Stimulated activated CD8-positive, alpha-beta memory T cell treated with anti-CD3 and anti-CD28 coated beads, Interleukin-7, amount 100 ng/mL, for 24 hours (primary cell): ENCODE measurements at places on chromosomes 2 and 18.

GRCh38 chr2:149021761-149022160, 16.7 kb upstream of the LYPD6B start:
- no peak for DNase-seq

DNA sequence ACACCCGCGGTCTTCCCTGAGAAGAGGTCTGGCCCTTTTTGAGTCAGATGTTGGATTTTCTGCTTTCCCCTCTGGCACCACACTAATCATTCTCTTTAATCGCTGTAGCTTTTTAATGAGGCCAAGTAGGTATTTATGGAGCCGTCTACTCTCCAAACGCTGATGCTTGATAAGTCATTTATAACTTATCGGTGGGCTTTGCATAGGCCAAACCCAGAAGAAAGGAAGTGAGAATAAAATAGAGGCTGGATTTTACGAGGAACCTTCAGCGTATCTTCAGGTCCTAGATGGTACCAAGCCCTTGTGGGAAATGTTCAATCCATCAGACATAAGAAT, 142.5 kb upstream of the CTAGE1 start:
- DNase-seq = no peak

GRCh38 chr2:214328941-214329340, 81.9 kb upstream of the VWC2L start:
- no peak for DNase-seq

DNA sequence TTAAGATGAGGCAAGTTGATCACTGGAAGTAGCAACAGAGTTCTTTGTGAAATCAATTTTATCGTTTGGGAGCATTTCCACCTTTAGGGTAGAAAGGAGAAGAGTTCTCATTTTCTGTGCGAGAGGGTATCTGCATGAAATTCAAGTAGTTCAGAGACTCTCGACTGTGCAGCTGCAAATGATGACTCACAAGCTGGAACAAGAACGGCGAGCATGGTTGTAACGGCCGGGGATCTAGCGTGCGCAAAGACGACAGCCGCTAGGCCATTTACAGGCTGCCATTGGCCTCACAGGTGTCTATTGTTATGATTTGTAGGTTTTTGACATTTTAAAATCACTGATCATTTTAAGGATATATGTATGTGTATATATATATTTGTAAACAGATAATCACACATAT, 5.2 kb downstream of the KLHL29 start:
- no peak for DNase-seq

DNA sequence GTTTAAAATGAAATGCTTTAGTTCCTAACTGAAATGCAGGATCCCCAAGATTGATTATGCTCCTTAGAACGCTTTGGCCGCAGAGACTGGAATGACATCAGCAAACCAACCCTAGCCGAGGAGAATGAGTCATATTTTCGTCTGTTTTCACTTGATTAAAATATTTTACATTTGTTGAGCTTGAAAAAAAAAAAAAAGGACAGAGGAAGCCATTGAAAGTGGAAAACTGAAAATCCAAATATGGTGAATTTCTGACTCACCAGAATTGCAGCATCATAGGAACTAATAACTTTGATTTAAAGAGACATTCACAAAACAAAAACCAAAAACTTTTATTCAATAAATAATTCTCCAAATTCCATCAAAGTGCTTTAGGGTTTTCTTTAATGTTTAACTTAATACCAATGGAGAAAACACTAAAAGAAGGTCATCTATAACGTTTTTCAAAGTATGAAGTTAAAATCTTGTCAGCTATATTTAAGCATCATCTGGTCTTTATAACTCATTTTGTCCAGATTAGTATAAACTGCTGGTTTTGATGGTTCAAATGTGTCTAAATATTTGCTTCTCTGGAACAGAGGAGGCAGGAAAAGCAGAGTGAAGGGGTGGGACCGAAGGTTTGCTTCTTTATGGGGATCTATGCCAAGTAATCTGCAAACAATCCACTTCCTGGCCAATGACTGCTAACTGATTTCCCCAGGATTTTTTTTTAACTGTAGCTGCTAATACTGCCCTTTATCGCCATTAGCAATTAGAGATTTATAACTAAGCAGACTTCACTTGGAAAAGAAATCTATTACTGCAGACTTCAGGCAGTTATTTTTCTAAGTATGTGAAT, 30.9 kb upstream of the COL5A2 start:
- DNase-seq = no peak

DNA sequence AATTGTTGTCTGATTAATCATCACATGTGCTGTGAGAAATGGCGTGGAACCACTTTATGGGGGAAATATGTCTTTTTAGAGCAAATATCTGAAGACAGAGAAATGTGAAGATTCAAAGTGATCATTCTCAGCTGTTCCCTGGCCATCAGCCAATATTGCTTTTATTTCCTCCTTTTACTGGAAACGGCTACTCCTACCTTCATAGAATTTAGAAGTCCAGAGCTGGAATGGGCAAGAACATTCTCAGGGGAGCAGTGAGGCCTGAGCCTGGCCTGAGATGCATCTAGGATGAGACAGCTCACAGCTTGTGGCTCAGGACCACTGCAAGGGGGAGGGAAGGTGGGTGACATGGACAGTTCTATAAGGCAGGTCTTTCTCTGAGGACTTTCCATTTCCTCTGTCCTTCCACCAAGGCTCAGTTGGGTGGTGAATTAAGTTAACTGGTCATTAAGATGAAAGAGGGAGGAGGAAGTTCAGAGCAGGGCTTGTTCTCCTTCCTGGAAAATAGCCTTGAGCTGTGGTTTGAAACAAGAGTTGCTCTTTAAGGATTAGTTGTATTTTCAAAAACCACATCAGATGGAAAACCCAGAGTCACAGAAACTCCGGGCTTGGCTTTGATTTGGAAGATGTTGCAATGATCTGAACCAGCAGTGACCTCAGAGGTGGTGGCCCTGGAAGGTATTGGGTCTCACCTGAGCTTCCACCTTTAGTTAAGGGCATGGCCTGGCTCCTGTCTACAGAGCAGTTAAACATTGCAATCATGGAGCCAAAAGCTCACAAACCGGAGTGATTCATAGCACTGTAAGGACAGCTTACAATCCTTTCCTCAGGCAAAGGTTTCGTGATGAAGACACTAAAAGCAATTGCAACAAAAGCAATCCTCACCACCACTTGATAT, 144.3 kb downstream of the VAPA start:
- no peak for DNase-seq

- no peak for DNase-seq
Observed at GRCh38 chr18:55605733-55606338, 17.8 kb upstream of the TCF4 start.

- no peak for DNase-seq
Observed at GRCh38 chr2:120866483-120867140, 130.9 kb downstream of the GLI2 start.

DNA sequence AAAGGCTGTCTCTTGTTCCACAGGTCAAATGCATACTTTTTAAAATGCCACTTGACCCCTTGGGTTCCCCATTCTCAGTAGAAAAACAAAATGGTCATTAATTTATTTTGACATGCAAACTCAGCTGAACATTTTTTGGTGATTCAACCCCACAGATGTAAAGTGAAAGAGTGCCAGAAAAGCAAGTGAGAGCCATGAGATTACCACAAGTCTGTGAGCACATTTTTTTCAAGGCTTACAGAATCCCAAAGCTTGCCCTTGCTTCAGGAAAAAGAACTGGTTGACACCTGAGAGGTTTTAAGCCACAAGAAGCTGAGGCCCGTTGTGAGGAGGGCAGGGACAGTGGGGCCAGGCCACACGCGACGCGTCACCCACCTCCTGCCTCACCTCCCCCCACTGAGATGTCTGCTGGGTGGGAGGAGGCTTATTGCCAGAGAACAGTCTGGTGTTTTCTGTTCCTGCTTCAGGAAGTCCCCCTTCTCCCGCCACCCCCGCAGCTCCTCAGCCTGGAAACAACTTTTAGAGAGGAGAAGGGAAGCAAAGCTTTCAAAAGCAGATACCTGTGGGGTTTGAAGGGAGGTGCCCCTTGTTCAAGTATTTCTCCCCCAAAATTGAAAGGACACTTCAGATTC, 70.4 kb upstream of the CYP1B1 start:
- no peak for DNase-seq

GRCh38 chr2:68995916-68996315, 17.1 kb upstream of the ANTXR1 start:
- no peak for DNase-seq

DNA sequence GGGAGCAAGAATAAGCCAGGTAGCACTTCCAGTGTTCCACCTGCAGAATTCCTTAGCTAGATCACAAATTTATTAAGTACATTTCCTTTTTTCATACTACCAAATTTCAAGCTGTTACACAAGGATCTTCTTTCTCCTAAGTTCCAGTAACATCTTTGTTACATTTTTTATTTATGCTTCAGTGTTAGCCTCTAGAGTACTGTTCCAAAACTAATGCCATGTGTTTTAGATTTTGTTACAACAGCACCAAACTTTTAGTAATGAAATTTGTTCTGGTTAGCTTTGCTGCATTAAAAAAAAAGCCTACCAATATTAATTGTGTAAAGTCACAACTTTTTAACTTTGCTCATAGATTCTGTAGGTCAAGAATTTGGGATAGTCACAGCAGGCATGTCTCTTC, 161.1 kb downstream of the CAMKMT start:
- DNase-seq = no peak

DNA sequence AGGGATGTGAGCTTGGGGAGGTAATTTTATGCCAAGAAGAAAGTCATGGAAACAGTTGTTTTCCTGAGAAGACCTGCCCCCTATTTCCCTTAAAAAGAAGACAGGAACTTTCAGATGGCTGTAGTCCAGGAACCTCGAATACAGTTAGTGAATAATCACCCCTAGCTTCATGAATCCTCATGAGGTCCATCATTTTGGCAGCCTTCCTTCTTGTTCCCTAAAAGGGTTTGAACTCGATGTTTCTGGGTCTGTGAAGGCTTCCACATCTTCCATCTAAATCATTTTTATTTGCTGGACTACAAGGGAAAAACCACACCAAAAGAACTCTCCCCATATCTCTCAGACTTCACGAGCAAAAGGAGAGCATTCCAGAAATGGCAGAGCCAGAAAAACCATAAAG, 290.8 kb downstream of the SLC4A3 start:
- DNase-seq = no peak

DNA sequence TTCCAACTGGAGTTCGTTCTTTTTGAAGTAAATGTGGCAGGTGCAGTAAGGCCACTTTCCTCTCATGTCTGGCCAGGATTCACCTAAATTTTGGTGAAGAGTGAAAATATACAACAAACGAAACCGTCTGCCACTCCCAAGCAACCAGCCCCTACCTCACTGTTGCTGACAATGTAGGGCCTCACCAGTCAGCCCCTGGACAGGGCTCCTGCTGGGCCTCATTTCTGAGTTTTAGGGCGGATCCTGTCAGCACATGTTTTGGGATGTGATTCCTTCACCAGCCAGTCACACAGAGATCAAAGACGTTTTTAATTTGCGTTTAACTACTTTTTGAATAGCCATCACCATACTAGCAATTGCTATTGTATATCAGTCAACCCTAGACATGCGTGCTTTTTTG, 185.0 kb downstream of the WDR7 start:
- DNase-seq = no peak

- no peak for DNase-seq
Observed at GRCh38 chr18:60096428-60096827, 196.6 kb downstream of the PMAIP1 start.

DNA sequence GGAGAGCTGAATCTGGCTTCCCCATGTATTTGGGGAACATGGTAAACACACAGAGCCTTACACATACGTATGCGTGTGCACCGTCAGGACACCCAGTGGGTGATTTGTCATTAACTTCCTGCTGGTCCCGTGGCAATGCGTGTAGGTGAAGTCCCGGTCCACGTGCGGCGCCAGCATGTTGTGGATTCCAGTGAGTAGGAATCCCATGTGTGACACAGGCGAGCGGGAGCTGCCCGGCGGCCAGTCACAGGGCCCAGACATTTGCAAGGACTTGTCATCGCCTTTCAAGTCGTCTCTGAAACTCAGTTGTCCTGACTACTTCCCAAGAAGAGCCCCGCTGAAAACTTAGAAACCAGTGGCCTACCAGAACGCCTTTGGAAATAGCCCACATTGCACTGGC, 102.0 kb downstream of the RNF144A start:
- DNase-seq = no peak

DNA sequence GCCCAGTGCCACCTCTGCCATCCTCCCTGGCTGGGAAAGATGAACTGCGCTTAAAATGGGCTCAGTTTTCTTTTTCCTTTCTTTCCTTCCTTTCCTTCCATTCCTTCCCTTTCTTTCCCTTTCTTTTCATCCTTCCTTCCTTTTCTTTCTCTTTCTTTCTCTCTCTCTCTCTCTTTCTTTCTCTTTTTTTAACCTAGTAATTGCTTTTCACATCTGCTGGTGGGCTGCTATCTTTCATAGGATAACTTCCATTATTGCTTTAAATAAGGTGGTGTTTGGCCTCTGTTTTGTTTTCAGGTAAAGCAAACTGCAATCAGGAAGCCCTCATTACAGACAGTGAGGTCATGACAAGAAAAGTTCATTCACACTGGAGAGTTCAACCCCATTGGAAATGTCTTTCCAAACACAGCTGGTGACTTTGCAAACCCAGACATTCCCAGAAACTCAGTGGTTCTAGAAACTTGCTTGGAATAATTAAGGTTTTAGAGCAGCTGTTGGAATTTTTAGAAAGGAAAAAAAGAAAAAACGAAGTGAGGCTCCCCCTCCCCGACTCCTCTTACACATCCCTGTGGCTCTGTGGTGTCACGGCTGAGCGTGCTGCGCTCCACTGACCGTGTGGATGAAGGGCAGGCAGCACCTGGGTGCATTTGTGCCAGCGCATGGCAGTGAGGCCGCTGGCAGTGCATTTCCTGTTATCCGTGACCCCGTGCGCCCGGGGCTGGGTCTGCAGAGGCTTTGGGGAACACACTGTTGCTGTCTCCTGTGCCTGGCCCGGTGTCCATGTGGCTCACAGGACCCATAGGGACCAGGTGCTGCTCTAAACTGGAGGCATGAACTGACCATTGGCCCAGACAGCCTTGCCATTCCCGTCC, 76.9 kb downstream of the MBP start:
- DNase-seq = no peak

DNA sequence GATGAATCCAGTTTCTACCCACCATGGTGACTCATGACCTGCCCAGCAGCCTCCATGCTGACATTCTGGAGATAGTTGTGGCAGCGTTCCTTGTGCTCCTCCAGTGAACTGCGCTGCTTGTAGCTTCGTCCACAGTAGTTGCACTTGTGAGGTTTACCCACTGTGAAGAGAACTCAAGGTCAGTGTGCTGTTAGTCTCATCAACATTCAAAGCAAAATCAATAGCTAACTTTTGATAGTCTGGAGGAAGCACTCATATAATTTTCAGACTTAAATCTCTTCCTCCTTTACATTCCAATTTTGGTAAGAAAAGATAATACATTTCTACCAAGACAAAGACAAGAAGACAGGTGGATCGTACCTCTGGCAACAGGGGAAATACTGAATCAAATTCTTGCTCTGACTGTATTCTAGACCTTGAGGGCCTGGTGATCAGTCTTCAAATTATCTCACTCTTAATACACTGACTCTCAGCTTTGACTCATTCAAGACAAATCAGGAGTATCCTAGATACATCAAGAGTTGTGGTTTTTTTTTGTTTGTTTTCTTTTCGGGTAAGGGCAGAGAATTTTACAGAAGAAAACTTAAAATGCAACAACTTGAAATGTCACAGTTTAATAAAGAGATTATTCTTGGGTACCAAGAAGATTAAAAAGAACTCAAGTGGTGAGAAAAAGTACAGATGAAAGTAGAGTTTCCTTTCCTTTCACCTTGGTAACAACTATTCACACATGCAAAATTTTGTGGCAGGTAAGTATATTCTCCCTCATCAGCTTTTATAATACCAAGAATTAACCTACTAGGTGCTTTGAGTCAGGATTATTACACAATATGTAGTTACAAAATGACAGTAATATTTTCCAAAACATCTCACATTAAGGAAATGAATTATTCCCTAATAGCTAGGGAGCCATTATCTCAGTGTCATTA, 129.2 kb downstream of the IKZF2 start:
- no peak for DNase-seq

GRCh38 chr2:55162284-55163006, 69.6 kb downstream of the CLHC1 start:
- no peak for DNase-seq
